ENCODE measurements at places on chromosomes 5 and 9.

DNA sequence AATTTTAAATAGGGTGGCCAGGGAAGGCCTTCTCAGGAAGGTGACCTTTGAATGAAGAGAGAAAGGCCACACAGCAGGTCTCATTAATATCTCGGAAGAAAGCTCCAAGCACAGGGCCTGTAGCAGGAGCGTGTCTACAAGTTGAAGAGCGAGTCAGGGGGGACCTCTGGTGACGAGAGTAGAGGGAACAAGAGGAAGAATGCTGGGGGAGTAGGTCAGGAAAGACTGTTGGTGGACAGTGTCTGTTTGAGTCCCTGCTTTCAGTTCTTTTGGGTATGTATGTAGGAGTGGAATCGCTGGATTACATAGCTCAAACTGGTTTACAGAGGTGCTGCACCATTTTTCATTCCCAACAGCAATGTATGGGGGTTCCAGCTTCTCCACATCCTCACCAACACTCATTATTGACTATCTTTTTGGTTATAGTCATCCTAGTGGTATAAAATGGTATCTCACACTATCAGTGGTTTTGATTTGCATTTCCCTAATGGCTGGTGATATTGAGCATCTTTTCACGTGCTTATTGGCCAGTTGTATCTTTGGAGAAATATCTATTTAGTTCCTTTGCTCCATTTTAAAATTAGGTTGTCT is 55.8 kb downstream of the NUP214 start:
- no peak for DNase-seq

GRCh38 chr5:97167435-97167834 is 15.6 kb downstream of the RIOK2 start:
- DNase-seq, result no peak

GRCh38 chr9:131616983-131617604 is 71.8 kb downstream of the PRRT1B start:
- no peak for DNase-seq

GRCh38 chr5:125559296-125559695 is 812.9 kb upstream of the ZNF608 start:
- DNase-seq, result no peak

DNA sequence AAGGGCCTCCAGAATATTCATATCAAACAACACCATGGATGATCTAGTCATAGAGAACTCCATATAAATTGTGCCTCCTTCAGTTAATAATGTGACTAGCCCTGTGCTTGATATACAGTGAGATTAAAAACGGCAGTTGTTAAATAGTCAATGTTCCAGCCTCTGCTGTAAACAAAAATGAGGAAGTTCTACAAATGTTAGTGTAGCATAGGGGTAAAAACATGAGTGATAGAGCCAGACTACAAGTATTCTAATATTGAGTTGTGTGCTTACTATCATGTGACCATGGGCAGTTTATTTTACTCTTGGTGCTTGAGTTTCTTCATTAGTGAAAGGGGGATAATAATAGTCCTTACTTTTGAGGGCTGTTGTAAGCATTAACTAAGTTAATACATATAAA is 43.3 kb upstream of the SLCO6A1 start:
- no peak for DNase-seq

GRCh38 chr5:122151640-122152039 is 22.3 kb downstream of the ZNF474 start:
- no peak for DNase-seq

- no peak for DNase-seq
Observed at GRCh38 chr5:15282611-15283010, 217.4 kb upstream of the FBXL7 start.

DNA sequence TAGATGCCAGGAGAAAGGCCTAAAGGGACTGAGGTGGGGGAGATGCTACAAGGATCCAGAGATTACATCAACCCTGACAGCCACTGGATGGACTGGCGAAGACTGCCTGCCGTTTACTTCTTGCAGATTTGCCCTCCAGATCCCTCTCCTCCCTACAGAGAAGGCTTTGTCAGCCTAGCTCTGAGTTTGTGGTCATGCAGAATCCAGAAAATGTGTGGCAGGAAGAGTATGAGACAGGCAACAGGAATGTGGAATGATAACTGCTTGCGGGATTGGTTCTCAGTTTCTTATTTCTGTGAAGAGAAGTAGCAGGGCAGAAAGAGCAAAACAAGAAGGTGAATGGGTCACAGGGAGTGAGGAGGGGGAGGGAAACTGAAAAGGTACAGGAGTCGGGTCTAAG is 129.6 kb downstream of the TLE1 start:
- DNase-seq, result no peak

DNA sequence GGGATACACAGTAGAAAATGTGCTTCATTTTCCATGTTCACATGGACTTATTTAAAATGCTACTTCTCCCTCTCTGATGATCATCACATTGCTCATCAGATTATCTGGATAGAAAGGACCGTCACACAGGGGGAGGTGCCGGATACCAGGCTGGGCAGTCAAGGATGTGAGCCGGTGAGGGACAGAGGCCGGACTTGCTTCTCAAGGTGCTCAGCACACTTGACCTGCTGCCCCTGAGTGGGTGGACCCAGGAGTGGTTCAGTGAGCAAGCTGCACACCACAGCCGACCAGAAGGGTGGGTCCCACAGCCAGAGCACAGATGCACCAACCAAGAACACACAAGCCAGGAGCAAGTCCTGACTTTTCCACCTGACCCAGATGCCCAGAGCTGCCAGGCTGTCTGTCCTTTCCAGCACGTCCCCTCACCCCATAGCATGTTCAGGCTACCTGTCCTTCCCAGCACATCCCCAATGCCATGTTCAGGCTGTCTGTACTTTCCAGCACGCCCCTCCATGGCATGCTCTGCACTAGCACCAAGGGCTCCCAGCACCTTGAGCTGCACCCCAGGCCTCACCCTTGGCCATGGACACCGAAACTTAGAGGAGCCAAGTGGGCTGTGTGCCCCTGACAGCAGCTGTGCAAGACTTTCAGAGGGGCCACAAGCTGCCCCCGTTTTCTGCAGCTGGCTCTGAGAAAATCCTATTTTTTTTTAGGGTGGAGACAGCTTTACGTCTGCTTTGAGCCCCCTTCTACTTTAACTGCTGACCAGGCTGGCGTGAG is 77.8 kb downstream of the SECISBP2 start:
- DNase-seq, result no peak

DNA sequence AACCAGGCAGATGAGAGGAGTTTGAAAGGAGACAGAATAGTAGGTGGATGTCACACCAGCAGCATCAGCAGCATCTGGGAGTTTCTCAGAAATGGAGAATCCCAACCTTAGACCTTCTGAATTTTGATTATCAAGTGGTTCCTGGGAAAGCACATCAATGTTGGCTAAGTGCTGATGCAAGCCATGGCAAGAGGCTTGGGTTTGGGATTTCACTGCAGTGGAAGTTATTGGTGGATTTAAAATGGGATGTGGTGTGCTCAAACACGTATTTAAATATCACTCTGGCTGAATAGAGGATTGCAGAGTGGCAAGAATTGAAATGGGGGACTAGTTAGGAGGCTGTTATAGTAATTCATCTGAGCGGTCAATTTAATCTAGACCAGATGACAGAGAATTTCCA is 387.8 kb upstream of the WWC1 start:
- DNase-seq, result no peak

Data from activated CD4-positive, alpha-beta T cell treated with anti-CD3 and anti-CD28 coated beads, Interleukin-2, amount 50 U/mL, for 4 hours (primary cell).